ENCODE measurements at places on chromosomes 11 and 22.

DNA sequence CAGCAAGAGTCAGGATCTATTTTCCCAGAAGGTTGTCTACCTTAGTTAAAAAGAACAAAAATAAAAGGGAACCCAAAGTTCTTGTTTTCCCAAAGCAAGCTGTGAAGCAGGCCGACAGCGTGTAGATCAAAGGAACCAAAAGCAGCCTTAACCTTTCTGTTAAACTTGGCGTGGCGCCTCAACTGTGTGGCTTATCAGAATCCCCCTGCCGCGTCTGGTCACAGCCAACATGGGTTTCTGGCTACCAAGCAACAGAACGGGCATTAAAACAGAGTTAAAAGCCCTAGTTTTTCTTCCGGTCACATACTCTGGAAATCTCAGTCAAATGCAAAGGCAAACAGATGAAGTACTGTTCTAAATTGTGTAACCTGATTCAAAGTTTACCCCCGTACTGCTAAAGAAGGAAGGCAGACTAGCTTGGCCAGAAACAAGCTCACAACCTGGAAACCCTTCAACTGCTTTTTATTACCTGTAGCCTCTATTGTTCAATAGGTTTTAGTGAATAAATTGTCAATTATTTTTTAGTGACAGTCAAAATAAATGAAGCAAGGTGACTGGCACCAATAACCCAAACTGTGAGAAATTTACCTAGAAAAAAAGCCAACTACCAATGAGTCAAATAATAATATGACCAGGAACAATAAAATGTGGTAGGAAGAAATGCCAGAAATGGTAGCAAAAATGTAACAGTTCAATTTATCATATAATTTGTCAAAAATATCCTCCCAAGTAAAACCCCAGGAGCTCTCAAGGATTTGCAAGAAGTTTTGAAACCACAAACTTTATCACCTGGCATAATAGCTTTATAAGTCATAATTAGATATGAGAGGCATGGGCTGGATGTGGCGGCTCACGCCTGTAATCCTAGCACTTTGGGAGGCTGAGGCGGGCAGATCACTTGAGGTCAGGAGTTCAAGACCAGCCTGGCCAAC lies 21.4 kb downstream of the CHKA start:
- no peak for DNase-seq

- no peak for DNase-seq
Observed at GRCh38 chr11:2573240-2574042, 126.4 kb downstream of the KCNQ1OT1 start.

GRCh38 chr11:75625991-75626888 lies 42.6 kb downstream of the MAP6 start:
- DNase-seq, result no peak

GRCh38 chr22:45738206-45738605 lies 66.6 kb downstream of the ATXN10 start:
- no peak for DNase-seq

DNA sequence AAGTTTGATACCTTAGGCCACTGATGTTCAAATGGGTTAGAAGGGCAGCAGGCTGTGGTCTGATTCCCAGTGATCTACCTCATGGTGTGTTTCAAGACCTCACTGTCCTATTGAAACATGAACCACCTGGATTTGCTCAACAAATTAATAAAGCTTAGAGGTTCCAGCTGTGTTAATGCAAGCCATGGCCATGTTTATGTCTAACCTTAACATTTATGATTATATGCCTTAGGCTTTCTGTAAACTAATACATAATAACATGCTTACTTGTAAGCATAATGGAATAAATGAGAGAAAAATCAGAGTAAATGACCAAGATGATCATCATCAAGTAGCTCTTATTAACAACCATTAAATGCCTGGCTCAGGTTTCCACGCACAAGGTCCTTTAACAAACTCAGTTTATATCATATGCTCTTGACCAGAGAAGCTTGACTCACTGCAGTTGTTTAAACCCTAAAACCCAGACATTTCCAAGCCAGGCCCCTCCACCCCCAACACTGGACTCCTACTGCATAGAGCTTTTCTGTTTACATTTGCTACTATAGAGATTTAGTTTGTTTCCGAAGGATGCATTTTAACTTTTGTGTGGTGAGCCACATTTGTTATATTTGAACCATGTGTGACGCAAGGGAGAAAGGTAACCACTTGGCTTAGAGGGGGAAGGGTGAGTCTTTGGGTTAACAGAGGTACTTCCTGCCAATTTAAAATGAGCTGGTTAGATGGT lies 43.7 kb downstream of the KREMEN1 start:
- no peak for DNase-seq

- no peak for DNase-seq
Observed at GRCh38 chr11:86787018-86787536, 13.3 kb upstream of the PRSS23 start.

GRCh38 chr11:118010738-118011461 lies 24.7 kb downstream of the IL10RA start:
- DNase-seq, result no peak

GRCh38 chr22:40594346-40594745 lies 42.2 kb downstream of the MRTFA start:
- DNase-seq, result no peak

DNA sequence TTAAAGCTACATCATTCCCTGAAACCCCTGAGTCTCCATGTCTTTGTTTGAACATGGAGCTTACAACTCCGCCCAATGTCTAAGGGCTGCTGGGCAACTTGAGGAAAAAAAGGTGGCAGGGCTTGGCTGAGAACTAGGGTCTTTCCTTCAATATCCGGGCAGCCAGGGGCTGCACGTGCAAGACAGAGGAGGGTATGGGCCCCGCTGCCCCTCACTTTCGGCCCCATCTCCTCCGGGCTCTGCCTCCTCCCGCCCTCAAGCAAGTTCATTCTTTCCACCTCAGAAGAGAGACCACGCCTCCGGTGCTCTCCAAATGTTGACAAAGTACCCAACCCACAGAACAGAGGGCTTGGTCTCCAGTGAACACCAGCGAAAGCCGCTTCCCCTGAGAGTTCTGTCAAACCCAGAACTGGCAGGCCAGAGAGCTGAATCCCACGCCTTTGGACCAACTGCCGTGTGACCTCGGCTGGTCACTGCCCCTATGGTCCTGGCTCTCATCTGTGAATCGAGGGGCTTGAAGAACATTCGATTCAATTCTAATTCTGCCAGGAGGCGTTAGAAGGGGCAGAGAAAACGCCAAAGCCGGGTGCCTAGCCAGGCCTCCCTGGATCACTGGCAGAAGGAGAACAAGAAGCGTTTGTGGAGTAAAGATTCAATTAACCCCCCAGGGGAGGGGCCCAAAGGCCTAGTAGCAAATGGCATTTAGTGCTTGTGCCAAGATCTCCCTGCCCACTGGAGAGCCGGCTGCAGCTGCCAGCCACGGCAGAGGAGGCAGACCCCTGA lies 7.3 kb downstream of the PDGFB start:
- DNase-seq, result no peak

- DNase-seq, result no peak
Observed at GRCh38 chr22:22074634-22075381, 92.2 kb upstream of the TOP3B start.

- DNase-seq, result no peak
Observed at GRCh38 chr11:64384981-64385944, 26.3 kb downstream of the RPS6KA4 start.

DNA sequence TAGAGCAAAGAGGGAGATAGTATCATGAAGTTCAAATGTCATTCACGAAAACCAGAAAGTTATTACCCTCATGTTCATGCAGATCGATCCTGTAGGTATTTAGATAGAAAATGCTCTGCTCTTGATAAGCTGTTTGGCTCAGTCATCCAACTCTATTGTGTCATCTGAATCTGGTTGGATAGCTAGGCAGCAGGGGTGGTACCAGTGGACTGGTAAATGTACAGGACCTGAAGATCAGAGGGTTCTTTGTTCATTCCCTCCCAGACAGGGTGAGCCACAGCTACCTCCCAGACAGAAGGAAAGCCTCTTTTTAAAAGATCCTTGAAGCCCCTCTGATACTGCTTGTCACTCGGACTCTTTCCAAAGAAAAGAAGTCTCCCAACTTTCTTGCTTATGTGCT lies 29.8 kb upstream of the DRD2 start:
- DNase-seq, result no peak

GRCh38 chr11:5043380-5043779 lies 2.9 kb upstream of the OR52J3 start:
- no peak for DNase-seq

DNA sequence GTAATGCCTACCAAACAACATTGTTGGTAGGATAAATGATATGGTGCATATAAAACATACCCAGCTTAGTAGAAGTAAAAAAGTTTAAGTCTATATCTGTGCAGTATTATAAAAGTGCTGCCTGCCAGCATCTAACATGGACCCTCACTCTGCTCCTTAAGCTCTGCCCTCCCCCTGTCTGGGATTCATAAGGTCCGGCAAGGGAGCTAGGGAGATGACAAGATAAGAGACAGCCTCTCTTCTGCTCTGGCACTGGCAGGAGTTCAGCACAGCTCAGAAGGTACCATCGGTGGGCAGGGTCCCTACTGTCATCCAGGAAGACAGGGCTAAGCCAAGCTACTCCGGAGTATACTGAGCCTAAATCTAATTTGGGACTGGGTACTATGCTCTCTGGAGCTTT lies 42.8 kb downstream of the TRIM66 start:
- DNase-seq, result no peak

GRCh38 chr11:74002832-74003231 lies 6.1 kb downstream of the UCP3 start:
- no peak for DNase-seq

DNA sequence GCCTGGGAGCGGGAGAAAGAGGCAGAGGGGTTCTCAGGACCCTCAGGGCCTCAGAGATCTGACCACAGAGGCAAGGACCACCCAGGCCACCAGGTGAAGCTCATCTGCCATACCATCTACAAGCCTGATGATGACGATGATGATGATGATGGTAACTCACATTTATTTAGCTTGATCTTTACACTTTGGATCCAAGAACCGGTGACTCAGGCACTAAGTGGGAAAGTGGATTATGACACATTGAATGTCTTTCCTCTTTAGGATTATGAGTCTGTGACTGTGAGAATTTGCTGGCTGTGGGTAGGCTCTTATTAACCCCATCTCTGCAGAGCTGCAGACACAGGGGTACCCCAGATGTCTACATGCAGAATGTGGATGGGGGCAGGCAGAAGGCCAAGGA lies 110.3 kb downstream of the DSCAML1 start:
- DNase-seq, result no peak

- DNase-seq, result no peak
Observed at GRCh38 chr11:58958500-58958899, 19.2 kb downstream of the GLYATL1 start.

DNA sequence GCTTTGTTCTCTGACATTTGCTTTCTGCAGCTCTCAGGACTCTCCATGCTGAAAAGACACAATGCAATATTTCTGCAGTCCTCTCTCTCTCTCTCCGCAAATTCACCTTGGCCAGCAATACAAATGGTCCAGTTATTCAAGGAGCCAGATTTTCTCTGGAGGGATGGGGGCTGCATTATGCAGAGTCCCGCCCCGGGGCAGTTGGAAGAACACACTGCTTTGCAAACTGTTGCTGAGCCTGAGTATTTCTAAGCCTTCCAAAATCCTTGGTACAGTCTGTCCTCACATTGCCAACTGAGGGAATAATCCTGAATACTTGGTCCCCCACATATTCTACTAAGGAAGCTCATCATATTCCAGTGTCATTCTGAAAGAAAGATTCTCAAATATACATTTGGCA lies 94.3 kb upstream of the ZC3H12C start:
- no peak for DNase-seq

DNA sequence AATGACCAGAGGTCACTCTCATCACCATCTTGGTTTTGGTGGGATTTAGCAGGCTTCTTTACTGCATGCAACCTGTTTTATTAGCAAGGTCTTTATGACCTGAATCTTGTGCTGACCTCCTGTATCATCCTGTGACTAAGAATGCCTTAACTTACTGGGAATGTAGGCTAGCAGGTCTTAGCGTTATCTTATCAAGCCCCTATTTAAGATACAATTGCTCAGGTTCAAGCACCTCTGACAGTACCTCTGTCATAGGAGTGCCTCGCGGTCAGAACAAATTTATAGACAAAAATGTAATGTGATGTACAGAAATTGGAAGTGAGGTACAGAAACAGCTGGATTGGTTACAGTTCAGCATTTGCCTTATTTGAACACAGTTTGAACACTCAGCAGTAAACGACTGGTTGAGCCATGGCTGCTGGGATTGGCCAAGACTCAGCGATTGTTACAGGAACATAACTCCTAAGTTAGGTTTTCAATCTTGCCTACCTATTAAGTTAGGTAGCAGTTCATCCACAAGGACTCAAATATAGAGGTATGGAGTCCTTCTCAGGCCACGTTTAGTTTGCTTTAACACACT lies 16.1 kb upstream of the TMEM123 start:
- no peak for DNase-seq

DNA sequence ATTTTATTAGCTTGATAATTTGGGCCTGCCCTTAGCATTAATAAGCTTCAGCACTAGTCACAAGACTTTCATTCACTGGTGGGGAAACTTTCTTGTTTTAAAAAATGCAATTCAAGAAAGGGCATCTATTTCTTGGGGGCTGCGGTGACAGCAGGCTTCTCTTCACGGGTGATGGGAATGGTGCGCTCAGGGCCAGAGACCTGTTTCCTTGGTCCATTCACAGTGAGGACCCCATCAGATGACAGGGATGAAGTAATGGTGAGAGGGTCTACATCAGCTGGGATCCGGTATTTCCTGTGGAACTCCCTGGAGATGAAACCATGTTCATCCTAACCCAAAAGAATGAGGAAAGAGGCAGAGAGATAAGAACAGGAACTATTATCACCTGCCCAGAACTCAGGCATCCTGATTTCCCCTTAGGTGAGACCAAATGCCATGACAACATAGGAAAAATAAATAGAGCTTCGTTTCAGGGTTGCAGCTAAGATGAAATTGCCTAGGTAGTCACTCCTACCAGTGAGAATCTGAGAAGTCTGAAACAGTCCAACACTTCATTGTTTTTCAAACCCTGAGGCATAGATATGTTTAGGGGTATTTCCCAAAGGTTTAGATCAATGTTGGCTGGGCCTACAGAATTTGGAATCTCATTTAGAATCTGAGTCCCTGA lies 2.8 kb downstream of the CRYAB start:
- no peak for DNase-seq

DNA sequence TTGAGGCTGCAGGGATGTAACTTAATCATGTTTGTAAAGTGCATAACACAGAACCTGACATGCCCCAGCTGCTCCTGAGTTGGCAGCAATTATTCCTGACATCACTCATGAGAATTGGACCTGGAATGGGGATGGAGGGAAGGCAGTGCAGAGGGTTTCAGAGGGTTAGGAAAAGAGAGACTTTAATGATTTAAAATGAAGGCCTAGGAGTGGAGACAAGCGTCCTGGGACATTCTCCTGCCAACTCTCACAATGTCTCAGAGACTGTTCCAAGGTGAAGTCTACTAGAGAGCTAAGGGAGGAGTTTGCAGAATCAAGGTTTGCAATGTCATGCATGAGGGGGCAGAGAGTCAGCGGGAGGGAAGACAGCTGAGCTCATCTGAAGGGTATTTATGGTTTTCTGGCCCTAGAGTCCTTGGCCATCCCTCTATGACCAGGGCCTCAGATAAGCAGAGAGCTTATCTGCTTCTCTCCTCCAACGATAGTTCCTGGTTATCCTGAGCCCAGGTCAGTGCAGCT lies 36.9 kb downstream of the GGTLC2 start:
- no peak for DNase-seq
